ENCODE measurements at places on chromosomes 4 and X. TPM values are rescaled to one million over a fixed set of nuclear protein-coding genes. Genes with fewer than 3 reads are reported as not detected.

RNF128 gene
- total RNA-seq = 0.17 TPM

GRCh38 chr4:101304916-101305315 is 42.4 kb downstream of the PPP3CA start:
- H3K4me1 ChIP-seq = peaks cover 31% of the 10 kb centered on the region
- no peaks in the 10 kb centered on the region for H3K36me3 ChIP-seq
- H3K27me3 ChIP-seq = no peaks in the 10 kb centered on the region
- no peak overlapping the region for H3K27ac ChIP-seq
- no peak overlapping the region for H3K4me3 ChIP-seq

TEX13D gene
- total RNA-seq = not detected

FOXR2 gene
- not detected for total RNA-seq

- no peak for DNase-seq
- H3K36me3 ChIP-seq = no peaks in the 10 kb centered on the region
- H3K27ac ChIP-seq = no peak overlapping the region
- H3K4me3 ChIP-seq = no peak overlapping the region
These were observed 283.8 kb downstream of the TRIML1 start for GRCh38 chr4:188423039-188423438.

DNA sequence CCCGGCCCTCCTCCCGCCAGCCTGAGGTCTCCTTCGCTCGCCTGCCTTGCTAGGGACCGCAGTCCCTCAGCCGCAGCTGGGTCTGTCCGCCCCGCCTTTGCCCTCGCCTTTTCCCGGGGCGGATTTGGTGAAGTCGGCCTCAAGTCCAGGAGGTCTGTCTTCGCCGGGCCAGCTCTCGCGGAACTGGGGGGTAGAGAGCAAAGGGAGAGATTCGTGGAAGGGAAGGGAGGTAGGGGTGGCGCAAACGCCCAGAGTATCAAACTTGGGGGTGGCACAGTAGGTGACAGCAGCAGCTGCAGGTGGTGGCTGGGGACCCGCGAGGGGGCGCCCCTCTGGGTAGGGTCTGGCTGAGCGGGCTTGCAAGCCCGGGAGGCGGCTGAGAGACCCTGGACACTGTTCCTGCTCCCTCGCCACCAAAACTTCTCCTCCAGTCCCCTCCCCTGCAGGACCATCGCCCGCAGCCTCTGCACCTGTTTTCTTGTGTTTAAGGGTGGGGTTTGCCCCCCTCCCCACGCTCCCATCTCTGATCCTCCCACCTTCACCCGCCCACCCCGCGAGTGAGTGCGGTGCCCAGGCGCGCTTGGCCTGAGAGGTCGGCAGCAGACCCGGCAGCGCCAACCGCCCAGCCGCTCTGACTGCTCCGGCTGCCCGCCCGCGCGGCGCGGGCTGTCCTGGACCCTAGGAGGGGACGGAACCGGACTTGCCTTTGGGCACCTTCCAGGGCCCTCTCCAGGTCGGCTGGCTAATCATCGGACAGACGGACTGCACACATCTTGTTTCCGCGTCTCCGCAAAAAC is at the start of gene NPY2R:
NPY2R (plus strand) TSS at position 379 of the 797 bp plus-strand sequence. CDS start 5,304 bp downstream, outside the sequence.
- no peaks in the 10 kb centered on the region for H3K36me3 ChIP-seq
- peak within 1 kb of the TSS; percentile 22 for H3K4me3 ChIP-seq
- peaks cover 6% of the 10 kb centered on the region for H3K4me1 ChIP-seq
- no peak for DNase-seq

PHOX2B gene
- not detected for total RNA-seq

DNA sequence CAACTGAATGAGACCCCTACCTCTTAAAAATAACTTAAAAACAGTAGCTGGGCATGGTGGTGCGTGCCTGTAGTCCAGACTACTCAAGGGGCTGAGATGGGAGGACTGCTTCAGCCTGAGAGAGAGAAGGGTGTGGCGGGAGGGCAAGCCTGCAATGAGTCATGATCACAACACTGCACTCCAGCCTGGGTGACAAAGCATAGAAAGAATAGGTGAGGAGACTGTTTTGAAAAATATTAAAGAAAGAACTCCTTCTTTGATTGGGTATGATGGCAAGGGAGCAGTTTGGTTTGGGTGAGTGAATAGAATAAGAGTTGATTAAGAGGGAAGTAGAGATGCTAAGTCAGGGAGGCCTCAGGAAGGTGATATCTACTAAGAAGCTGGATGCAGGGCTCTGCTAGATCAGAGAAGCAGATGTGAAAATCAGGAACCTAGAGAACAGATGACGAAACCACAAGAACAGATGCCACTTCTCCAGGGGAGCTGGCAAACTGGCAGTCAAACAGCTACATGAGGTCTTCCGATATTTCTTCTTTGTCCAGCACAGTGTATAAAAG is 318.6 kb downstream of the OPHN1 start:
- no peak overlapping the region for H3K27ac ChIP-seq
- no peaks in the 10 kb centered on the region for H3K4me1 ChIP-seq
- H3K4me3 ChIP-seq = no peak overlapping the region

GRCh38 chr4:88012647-88013046 is 5.2 kb downstream of the PKD2 start:
- H3K27ac ChIP-seq = no peak overlapping the region
- no peak for DNase-seq
- H3K27me3 ChIP-seq = no peaks in the 10 kb centered on the region
- no peaks in the 10 kb centered on the region for H3K36me3 ChIP-seq

DNA sequence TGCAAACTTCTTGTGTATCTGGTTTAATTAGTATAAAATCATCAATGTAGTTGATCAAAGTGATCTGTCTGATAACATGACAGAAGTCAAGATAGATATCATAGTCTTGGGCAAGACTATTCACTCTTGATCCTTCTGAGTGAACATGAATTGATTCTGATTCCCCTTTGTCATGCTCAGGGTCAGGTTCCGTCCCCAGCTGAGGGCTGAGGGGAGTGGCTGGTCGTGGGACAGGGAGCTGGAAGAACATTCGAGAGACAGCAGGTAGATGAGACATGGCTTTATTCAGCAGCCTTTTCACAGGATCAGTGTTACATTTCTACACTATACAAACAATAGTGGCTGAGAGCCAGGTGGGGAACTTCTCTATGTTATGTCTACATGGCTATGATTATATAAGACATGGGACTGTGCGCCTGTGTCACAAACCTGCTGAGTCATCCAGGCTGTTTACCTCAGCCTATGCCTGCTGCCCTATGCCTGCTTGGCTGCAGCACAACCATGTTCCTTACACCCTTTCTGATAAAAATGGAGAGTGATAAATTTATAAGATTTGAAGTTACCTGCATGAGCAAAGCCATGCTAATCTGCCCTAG is 586.9 kb upstream of the NR3C2 start:
- no peaks in the 10 kb centered on the region for H3K4me1 ChIP-seq
- no peak overlapping the region for H3K4me3 ChIP-seq
- DNase-seq = no peak
- H3K27me3 ChIP-seq = no peaks in the 10 kb centered on the region

DNA sequence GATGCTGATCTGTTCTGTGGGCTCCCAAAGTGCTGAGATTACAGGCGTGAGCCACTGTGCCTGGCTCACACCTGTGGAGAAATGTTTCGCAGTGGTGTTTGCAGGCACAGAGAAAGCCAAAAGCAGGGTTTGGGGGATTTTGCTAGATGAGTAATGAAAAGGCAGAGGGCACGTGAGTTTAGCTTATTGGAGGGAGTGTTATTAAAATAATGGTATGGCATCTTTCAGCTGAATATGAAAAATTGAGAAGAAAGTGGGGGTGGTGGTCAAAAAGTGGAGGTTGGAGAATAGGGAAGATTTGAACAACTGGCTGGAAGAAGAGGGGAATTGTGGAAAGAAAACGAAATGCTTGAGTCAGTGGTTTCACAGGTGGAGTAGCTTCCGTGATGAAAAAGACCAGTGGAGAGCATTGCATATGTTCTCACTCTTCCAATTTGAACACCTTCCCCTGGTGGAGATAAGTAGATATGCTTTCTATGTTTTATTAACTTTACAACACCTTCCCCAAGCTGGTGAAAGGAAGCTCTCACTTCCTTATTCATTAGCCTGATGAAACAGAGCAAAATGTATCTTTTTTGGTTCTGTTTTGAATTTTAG is 1.1 kb upstream of the CHST7 start:
- peaks cover 12% of the 10 kb centered on the region for H3K4me1 ChIP-seq
- no peaks in the 10 kb centered on the region for H3K27me3 ChIP-seq
- H3K4me3 ChIP-seq = no peak overlapping the region

GRCh38 chrX:20383477-20383876 is 116.8 kb upstream of the RPS6KA3 start:
- DNase-seq = no peak
- no peaks in the 10 kb centered on the region for H3K4me1 ChIP-seq
- no peaks in the 10 kb centered on the region for H3K36me3 ChIP-seq
- H3K27ac ChIP-seq = no peak overlapping the region
- H3K27me3 ChIP-seq = no peaks in the 10 kb centered on the region
- H3K4me3 ChIP-seq = no peak overlapping the region

- peaks cover 40% of the 10 kb centered on the region for H3K4me1 ChIP-seq
- peaks cover 20% of the 10 kb centered on the region for H3K36me3 ChIP-seq
- peak; percentile 45 for DNase-seq
- H3K27me3 ChIP-seq = no peaks in the 10 kb centered on the region
These were observed 219.7 kb downstream of the PALLD start for GRCh38 chr4:168716406-168717129.

- no peaks in the 10 kb centered on the region for H3K36me3 ChIP-seq
- DNase-seq = no peak
These were observed 64.2 kb upstream of the ZNF518B start for GRCh38 chr4:10521424-10521823.

TMPRSS11A gene
- total RNA-seq = not detected

GRCh38 chrX:148659481-148659880 is 159.1 kb downstream of the AFF2 start:
- no peaks in the 10 kb centered on the region for H3K4me1 ChIP-seq
- H3K4me3 ChIP-seq = no peak overlapping the region
- H3K36me3 ChIP-seq = no peaks in the 10 kb centered on the region
- no peak for DNase-seq
- H3K27me3 ChIP-seq = no peaks in the 10 kb centered on the region

DNA sequence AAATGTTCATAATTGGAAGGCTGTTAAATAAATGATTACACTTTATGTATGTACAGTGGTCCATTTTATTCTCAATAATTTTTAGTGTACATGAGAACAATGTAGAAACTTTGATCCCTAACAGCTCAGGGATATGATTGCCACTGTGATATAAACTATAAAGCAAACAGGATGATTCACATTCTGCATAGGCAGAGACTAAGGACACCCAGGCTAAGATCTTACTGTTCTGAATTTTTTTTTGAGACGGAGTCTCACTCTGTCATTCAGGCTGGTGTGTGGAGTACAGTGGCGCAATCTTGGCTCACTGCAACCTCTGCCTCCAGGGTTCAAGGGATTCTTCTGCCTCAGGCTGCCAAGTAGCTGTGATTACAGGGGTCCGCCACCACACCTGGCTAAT is 186.6 kb downstream of the PDGFC start:
- no peak for DNase-seq
- no peak overlapping the region for H3K27ac ChIP-seq
- H3K4me3 ChIP-seq = no peak overlapping the region
- no peaks in the 10 kb centered on the region for H3K36me3 ChIP-seq

DNA sequence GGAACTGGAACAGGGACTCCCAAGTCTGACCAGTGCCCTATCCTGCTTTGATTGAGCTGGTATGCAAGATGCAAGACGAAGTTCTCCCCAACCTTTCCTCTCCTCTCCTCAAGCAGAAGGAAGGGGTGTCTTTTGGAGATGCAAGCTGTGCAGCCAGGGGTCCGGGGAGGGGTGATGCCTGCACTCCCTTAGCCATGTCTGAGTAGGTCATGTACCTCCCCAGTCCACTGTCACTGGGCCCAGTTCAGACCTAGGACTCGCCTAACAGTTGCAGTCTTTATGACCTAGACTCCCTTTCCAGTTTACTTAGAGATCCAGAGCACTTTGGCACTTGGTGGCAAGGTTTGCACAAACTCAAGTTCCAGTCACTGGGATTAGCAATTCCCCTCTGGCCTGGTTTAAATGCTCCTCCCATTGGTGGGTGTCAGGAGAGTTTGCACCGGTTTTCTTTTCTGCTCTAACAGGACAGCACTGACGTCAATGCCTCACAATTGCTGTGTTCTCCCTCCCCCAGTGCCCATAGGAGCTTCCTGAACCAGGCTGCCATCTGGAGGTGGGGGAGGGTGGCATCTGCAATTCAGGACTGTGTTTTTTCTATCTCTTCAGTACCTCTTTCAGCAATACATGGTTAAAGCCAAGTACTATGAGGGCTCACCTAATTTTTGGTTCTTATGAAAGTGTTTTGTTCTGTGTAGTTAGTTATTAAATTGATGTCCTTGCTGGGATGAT is 782.2 kb downstream of the ARAP2 start:
- no peaks in the 10 kb centered on the region for H3K36me3 ChIP-seq
- H3K27me3 ChIP-seq = no peaks in the 10 kb centered on the region
- no peak overlapping the region for H3K27ac ChIP-seq
- H3K4me1 ChIP-seq = no peaks in the 10 kb centered on the region
- no peak for DNase-seq

GRCh38 chr4:5796976-5797375 is 86.0 kb downstream of the EVC start:
- H3K27ac ChIP-seq = no peak overlapping the region
- no peaks in the 10 kb centered on the region for H3K27me3 ChIP-seq
- no peak overlapping the region for H3K4me3 ChIP-seq
- no peak for DNase-seq

DNA sequence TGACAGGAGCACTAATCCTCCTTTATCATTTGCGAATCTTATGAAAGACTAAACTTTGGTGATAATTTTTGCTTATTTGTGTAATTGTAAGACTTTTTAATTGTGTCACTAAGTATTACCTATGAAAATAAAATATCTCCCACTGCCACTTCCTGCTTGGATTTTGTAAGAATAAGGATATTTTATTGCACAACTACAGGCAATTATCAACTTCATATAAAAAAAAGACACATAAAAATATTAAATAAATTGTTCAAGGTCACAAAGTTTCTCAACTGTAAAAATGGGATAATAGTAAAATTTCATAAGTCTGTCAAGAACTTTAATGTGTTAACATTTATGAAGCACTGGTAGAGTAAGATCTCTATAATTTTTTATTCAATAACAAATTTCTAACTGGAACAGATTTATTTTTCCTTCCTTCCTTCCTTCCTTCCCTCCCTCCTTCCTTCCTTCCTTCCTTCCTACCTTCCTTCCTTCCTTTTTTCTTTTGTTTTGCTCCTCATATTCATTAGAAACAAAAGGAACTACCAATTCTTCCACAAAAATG is 527.6 kb upstream of the FAM47C start:
- H3K27me3 ChIP-seq = no peaks in the 10 kb centered on the region
- H3K4me1 ChIP-seq = no peaks in the 10 kb centered on the region
- H3K27ac ChIP-seq = no peak overlapping the region
